ENCODE measurements at places on chromosomes 1 and 21.

- DNase-seq, result no peak
Measured at GRCh38 chr1:44945967-44946366, 40.4 kb downstream of the EIF2B3 start.

GRCh38 chr1:156742801-156743200, 1.9 kb upstream of the MRPL24 start:
- no peak for DNase-seq

DNA sequence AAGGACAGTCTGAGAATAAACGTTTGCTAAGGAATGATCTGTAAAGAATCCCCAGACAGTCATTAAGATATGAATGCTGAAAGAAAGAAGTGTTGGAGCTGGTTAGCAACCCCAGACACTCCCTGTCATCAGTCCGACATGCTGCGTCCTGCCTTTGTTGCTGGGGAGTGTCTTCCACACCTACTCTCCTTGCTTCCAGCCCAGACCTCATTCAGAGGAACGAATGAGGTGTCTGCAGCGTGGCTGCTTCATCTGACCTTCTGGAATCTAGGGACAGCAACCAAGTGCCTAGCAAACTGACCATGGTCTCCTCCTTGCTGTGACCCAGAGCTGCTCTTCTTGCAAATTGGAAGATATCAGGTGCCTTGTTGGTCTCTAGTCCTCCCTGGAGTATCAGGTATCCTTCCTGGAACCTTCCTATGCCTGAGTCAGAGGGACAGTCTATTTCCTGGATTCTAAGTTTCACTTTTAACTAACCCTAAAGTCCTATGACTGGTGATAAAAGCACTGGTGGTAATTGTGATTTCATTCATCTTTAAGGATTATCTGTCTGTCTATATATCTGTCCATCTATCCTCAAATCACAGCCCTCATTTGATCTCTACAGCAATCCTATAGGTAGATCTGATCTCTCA, 45.3 kb downstream of the NFASC start:
- no peak for DNase-seq

DNA sequence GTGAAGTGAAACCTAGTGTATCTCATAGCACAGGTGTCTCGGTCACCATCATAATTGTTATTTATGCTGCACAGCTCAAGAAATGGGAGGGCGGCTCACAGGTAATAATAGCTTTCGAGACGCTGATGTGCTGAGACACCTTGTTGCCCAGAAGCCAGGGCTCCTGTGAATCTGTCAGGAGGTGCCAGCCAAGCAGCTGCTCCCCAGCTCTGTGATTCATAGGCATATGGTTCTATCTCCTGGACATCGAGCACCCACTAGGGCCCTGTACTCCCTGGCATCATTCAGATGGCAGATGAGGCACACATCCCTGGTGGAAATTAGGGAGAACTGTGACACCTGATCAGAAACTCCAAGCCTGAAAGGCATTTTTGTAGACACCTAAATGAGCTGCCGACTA, 53.5 kb downstream of the SYT6 start:
- no peak for DNase-seq

GRCh38 chr1:168320800-168321450, 40.2 kb downstream of the TBX19 start:
- DNase-seq, result no peak

- DNase-seq, result no peak
Measured at GRCh38 chr1:228180271-228180958, 14.8 kb downstream of the IBA57 start.

- no peak for DNase-seq
Measured at GRCh38 chr21:44433791-44434567, 21.3 kb upstream of the LRRC3 start.
